NCI-H146 (cell line): ENCODE measurements at places on chromosomes 11 and 22.
A peak's percentile ranks its signal among the peaks of the same experiment; 100 is the strongest.

DNA sequence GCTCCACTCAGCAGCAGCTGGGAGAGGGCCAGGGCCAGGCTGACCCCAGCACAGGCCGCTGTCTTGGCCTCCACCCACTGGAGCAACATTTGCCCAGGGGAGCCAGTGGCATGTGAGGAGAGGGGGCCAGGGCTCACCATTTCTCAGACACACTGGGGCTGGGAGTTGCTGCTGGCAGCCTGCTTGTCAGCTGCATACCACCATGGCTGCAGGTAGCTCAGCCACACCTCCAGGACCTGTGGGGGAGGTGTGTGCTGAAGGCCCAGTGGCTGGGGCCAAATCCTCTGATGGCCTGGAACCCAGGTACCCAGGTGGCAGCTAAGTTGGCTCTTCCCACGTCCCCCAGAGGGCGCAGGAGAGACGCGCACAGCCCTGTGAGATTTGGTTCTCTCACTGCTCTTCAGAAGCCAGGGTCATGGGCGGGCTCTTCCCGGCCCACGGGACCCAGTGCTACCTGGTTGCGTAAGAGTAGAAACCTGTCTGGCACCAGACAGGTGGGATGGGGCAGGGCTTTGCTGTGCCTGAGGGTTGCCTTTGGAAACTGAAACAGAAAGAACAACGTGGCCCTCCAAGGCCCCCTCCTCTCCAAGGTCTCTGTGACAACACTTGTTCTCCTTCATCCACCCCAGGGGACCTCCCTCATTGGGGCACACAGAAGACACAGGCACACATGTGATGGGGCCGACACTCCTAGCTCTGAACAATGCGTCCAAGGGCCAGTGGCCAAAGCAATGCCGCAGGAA lies 98.8 kb downstream of the MED15 start:
- peak; percentile 79 for DNase-seq

GRCh38 chr11:130269326-130269943 lies 45.3 kb downstream of the ZBTB44 start:
- no peak for DNase-seq

GRCh38 chr11:101726988-101727387 lies 143.2 kb upstream of the TRPC6 start:
- no peak for DNase-seq

- no peak for DNase-seq
Observed at GRCh38 chr11:72038491-72038890, 39.8 kb downstream of the IL18BP start.

DNA sequence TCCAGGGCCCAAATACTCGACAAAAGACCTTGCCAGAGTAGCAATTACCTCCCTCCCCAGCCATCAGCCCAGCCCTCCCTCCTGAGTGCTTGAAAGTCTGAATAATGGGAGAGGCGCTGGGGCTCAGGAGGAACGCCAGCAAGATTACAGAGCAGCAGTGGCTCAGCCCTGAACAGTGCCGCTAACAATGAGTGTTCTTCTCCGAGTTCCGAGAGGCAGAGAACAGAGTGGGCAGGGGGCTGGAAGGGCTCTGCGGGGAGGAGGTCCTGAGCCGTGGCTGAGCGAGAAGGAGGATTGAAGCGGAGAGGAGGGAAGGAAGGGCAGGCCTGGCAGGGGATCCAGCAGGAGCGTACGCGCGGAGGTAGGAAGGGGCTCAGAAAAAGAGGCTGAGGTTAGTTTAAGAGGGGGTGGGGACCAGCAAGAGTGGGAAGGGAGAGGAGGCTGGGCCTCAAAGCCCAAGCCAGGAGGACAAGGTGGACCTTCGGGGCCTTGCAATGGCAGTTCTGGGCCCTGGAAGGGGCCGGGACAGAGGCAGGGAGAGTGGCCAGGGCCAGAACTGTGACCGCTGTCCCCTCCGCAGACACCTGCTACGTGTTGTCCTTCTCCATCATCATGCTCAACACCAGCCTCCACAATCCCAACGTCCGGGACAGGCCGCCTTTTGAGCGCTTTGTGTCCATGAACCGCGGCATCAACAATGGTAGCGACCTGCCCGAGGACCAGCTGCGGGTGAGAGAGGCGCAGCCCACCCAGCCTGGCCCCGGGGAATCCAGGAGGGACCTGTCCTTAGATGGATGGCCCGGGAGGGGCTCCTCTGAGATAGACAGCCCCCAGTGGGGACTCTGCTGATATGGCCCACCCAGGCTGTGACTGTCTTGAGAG lies 20.6 kb downstream of the CYTH4 start:
- DNase-seq = no peak

GRCh38 chr11:91164452-91164822 lies 941.6 kb upstream of the CHORDC1 start:
- peak; percentile 34 for DNase-seq

- DNase-seq = peak; percentile 45
Observed at GRCh38 chr22:24994070-24994763, 41.7 kb downstream of the KIAA1671 start.

GRCh38 chr11:79028225-79028624 lies 412.6 kb downstream of the TENM4 start:
- DNase-seq = no peak

GRCh38 chr11:11512502-11512901 lies 109.3 kb downstream of the GALNT18 start:
- no peak for DNase-seq

DNA sequence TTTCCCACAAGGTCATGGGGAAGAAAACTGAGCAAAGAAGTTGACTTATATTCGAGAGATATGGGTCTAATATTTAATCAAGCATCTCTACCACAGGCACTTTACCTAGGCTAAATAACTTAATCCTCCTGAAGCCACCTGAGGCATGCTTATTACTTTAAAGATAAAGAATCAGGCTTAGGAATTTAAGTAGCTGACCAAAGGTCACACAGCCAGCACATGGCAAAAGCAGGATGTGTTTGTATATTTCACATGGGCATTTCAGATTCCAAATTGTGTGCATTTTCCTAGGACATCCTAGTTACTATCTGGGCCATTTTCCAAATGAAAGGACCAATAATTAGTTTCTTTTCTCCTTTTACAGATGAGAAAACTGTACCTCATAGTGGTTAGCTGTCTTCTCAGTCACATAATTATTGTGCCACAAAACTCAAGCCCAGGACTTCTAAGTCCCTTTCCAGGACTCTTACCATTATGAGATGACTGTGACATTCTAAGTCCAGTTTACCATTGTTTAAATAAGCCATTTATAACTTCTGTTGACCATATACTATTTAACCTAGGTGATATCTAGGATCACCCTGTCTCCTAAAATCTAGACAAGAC lies 112.1 kb upstream of the ZC3H12C start:
- no peak for DNase-seq

- DNase-seq = no peak
Observed at GRCh38 chr11:78594814-78595213, 20.1 kb upstream of the NARS2 start.

- peak; percentile 95 for DNase-seq
Observed at GRCh38 chr11:10304495-10305261, at the start of gene ADM. ADM (plus strand) TSS chr11:10305073; CDS start chr11:10305701, 628 bp downstream.

DNA sequence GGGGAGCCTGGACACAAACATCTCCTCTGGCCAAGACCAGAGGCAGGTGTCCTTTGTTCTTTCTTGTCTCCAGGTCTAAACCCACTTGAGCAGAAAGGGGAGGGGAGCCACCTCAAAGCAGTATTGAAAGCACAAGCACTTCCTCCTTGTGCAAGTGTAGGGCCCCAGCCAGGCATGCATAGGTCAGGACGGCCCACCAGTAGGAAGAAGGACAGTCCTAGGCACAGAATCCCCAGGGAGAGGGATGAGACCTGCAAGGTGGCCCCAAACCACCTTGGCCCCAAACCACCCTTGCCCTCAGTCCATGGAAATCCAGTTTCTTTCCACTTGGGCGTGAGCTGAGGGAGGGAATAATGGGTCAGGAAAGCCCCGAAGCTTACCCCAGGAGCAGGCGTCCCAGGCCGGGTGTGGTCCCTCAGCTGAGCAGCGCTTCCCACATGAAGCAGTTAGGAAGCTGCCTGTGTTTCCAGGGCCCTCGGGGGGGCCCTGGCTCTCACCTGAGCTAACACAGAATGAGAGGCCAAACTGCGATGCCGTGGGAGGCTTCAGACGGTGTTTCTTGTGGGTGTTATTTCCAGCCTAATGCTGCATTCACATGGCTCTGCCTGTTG lies 20.4 kb upstream of the IGSF9B start:
- no peak for DNase-seq

GRCh38 chr11:44538375-44539054 lies 26.9 kb upstream of the CD82 start:
- peak; percentile 57 for DNase-seq

DNA sequence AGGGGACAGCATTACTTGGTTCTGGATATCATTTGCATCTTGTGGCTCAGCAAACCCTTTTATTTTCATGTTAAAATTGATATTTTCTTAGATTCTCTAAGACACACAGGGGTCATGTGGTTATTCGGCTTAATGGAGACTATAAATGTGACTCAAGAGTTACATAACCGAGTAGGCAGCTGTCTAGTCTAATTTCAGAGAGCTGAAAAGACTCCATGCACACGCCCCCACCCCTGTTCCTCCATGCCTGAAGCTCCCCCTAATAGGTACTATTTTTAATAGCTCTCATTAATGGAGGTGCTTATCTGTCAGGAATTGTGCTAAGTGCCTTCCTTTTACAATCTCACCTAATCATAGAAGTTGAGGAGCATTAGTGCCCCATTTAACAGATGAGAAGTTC lies 189.2 kb upstream of the ARHGAP20 start:
- no peak for DNase-seq

GRCh38 chr22:31148488-31148887 lies 8.2 kb upstream of the PLA2G3 start:
- no peak for DNase-seq

DNA sequence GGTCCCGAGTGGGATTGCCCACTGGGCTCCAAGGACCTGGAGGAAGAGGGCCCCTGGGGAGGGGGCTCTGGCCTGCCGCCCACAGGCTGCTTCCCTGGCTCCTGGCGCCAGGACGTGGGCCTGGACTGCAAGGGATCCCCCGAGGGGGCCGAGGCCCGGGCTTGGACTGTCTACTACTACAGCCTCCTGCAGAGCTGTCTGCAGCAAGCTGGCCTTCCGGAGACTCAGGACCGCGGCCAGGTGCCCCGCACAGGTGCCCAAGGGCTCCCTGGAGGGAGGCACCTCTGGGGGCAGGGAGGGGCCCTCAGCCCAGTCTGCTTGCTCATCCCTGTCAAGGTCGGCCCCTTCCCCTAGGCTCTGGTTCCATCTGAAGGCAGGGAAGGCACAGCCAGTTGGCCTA lies 1.9 kb downstream of the CARNS1 start:
- DNase-seq = no peak

GRCh38 chr22:37237371-37238268 lies 6.4 kb downstream of the RAC2 start:
- DNase-seq = no peak
